ENCODE measurements at places on chromosomes 1 and 21.

DNA sequence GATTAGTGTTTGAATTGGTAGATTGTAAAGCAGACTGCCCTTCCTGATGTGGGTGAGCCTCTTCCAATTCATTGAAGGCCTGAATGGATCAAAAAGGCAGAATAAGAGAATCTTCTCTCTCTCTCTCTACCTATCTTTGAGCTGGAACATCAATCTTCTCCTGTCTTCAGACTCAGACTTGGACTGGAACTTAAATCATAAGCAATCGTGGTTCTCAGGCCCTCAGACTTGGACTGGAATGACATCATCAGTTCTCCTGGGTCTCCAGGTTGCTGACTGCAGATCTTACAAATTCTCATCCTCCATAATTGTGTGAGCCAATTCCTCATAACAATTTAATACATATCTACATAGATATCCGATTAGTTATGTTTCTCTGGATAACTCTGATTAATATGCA is 66.8 kb downstream of the IER5 start:
- DNase-seq, result no peak

- no peak for DNase-seq
Observed at GRCh38 chr1:94349853-94350252, 68.3 kb upstream of the ABCD3 start.

GRCh38 chr1:117606649-117607430 is 992 bp downstream of the TENT5C start:
- DNase-seq, result peak; percentile 49

- DNase-seq, result no peak
Observed at GRCh38 chr1:85427849-85428248, 37.1 kb downstream of the DDAH1 start.

GRCh38 chr1:2151252-2151651 is 43.3 kb downstream of the FAAP20 start:
- no peak for DNase-seq

GRCh38 chr1:8777867-8778266 is 39.6 kb downstream of the RERE start:
- no peak for DNase-seq

DNA sequence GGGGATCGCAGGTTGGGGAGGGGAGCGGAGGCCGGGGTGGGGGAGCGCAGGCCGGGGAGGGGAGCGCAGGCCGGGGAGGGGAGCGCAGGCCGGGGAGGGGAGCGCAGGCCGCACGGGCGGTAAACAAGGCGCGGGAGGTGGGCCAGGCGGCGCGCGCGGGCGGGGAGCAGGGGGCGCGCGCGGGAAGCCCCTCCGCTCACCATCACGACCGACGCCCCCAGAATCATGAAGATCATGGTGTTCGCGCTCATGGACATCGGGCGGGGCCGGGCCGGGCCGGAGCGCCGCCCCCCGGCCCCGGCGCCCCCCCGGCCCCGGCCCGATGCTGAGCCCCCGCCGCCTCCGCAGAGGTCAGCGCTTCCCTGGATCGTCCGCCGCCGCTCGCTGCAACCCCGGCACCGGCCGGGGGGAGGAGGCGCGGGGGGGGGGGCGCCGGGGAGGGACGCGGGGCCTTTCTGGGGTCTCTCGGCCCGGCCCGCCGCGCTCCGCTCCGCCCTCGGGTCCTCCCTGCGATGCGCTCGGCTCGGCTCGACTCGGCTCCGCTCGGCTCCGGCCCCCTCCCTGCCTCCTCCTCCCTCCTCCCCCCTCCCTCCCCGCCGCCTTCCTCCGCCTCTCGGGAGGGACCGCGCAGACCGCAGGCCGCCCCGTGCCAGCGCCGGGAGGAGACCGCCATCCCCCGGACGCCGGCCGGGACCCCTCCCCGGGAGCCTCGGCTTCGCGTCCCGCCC is at the start of gene TMEM240:
TMEM240 (minus strand) TSS at position 535 of the 728 bp plus-strand sequence; CDS start at position 257, 278 bp downstream.
- DNase-seq, result peak; percentile 60

- DNase-seq, result peak; percentile 10
Observed at GRCh38 chr1:173255214-173255813, 48.2 kb upstream of the TNFSF4 start.

GRCh38 chr1:22250724-22251123 is 107.8 kb upstream of the WNT4 start:
- DNase-seq, result no peak

GRCh38 chr1:197320991-197321531 is 53.0 kb downstream of the CRB1 start:
- DNase-seq, result no peak

- DNase-seq, result no peak
Observed at GRCh38 chr1:41719128-41719527, 199.6 kb downstream of the HIVEP3 start.

GRCh38 chr1:116934586-116935207 is 25.0 kb downstream of the PTGFRN start:
- DNase-seq, result no peak

GRCh38 chr1:154770897-154771594 is 99.0 kb downstream of the KCNN3 start:
- no peak for DNase-seq

DNA sequence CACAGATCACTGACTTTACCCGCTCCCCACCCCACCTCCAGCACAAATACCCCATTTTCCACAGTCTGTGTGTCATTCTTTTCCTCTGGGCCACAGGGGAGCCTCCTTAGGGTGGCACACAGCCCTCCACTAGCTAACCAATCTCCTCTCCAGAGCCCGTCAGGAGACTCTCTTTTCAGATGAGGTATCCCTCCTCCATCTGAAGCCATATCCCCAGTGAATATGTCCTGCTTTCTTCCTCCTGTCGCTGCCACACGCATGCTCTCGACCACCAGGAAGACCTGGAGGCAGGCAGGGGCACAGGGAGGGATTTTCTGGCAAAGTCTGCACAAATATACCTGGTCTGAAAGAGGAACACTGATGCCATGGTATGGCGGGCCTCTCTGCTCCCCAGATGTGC is 635 bp downstream of the ZNF648 start:
- no peak for DNase-seq

DNA sequence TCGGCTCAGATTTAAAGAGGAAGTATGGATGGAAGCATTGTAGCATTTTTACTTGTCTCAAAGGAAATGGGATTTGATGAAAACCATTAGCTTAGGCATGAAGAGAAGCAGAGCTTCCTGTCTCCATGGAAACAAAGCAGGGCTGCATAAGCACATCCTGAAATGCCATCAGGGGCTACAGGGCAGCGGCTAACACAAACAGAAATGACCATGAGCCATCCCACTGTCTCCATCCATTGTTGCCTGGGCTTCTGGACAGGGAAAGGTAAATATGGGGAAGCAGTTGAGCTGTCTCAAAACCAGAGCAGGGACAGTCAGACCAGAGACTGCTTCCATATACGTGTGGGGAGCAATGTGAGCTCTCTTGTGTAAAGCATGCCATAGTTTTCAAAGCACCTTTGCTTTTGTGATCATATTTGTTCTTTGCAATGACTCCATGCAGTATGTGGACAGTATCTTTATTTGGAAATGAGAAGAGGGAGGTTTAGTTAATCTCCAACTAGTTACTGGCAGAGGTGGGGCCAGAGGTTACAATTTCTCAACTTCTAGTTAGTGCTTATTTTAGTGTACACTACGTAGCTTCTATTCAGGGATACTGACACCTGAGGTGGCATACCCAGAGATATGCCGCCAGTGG is 176.1 kb downstream of the CACNA1E start:
- peak; percentile 44 for DNase-seq

DNA sequence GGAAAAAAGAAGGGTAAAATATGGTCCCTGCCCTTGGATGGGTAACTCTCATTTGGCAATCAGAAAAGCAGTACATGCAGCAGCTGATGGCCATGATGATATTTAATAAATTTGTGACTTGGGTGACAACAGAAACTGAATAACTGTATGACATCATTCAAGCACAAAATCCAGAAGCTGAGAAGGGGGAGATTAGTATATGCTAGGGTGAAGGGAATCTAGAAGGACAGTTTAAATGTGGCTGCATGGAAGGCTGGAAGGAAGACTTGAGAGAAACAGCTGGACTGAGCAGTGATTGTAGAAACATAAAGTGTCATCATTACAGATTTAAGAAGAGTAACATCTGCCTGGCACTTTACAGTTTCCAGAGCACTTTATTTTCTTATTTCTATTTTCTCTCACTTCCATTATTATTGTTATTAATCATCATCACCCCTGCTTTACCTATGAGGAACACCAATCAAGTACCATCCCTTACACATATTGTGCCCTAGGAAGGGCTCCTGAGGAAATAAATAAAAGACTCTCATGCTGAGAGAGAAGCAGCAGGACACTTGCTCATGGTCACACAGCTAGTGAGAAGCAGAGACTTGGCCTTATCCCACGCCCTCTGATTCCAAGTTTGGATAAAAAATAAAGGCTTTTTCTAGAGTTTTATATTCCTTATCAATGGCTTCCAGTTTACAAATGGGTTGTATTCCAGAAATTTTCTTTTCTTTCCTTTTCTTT is 207.2 kb downstream of the PBX1 start:
- no peak for DNase-seq

GRCh38 chr21:41770901-41771624 is 4.2 kb upstream of the RIPK4 start:
- DNase-seq, result peak; percentile 27

DNA sequence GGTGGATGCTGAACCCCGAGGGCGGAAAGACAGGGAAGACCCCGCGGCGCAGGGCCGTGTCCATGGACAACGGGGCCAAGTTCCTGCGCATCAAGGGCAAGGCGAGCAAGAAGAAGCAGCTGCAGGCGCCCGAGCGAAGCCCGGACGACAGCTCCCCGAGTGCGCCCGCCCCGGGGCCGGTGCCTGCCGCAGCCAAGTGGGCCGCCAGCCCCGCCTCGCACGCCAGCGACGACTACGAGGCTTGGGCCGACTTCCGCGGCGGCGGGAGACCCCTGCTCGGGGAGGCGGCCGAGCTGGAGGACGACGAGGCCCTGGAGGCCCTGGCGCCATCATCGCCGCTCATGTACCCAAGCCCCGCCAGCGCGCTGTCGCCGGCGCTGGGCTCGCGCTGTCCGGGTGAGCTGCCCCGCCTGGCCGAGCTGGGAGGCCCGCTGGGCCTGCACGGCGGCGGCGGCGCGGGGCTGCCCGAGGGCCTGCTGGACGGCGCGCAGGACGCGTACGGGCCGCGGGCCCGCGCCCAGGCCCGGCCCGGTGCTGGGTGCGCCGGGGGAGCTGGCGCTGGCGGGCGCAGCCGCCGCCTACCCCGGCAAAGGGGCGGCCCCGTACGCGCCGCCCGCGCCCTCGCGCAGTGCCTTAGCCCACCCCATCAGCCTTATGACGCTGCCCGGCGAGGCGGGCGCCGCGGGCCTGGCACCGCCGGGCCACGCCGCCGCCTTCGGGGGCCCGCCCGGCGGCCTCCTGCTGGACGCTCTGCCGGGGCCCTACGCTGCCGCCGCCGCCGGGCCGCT is 20.7 kb downstream of the FOXO6 start:
- DNase-seq, result peak; percentile 82

GRCh38 chr1:107362468-107363140 is 221.8 kb downstream of the NTNG1 start:
- DNase-seq, result no peak

DNA sequence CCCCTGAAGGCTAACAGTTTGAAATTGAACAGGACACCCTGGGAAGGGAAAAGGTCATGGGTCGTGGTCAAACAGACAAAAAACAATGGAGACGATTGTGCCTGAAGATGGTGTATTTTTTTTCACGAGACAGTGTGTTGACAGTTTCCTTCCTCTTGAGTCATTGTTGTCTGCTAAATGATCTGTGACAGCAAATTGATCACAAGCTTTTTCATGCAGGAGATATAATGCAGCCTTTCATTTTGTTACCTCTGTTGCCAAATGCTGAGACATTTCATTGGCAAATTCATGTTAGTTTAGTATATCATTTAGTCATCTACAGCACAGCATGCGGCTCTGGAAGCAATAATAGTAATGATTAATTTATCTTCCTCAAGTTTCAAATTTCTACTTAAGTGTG is 27.7 kb downstream of the UBE2U start:
- DNase-seq, result no peak

GRCh38 chr1:157696966-157697628 is 3.5 kb downstream of the FCRL3 start:
- no peak for DNase-seq

GRCh38 chr1:212819726-212820125 is 27.7 kb downstream of the SPATA45 start:
- DNase-seq, result no peak

- DNase-seq, result no peak
Observed at GRCh38 chr1:172139196-172139595, 281.3 kb upstream of the C1orf105 start.

DNA sequence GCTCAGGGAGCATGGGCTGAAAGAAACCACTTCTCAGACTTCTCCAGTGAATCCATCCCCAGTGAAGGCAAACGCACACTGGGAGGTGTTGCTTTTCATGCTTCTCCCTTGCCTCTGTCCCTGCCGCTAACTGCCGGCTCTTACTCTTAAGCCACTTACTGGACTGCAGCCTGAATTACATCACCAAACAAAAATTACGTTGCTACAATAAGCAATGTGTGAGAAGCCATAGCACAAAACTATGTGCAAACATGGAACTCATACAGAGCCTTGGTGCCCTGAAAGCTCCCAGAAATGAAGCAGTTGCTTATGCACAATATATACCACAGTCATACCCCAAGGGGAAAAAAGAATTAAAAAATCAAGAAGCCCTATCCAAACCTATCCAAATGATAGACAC is 375.2 kb downstream of the KCNH1 start:
- DNase-seq, result no peak

DNA sequence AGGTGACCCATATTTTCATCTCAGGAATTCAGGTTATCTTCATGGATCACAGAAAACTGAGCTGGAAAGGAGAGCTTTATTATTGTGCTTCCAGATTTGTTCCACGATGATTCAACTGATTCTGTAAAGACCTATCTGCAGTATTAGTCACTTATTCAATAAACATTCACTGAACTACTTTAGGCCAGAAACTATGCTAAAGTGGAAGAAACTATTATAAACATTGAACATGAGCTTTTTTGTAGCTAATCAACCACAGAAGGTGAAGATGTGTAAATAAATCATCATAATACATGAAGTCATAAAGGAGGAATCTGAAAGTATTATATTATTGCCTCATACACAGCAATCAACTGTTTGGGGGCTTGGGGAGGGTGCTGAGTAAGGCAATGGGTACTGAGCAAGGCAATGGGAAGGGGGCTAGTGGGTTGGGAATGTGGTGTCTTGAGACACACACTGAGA is 30.6 kb upstream of the EXO1 start:
- no peak for DNase-seq

- DNase-seq, result no peak
Observed at GRCh38 chr1:186403632-186404031, 28.0 kb downstream of the ODR4 start.

GRCh38 chr21:42160111-42160721 is 58.7 kb upstream of the ABCG1 start:
- no peak for DNase-seq

- DNase-seq, result no peak
Observed at GRCh38 chr1:39255222-39255621, 50.7 kb downstream of the MACF1 start.

DNA sequence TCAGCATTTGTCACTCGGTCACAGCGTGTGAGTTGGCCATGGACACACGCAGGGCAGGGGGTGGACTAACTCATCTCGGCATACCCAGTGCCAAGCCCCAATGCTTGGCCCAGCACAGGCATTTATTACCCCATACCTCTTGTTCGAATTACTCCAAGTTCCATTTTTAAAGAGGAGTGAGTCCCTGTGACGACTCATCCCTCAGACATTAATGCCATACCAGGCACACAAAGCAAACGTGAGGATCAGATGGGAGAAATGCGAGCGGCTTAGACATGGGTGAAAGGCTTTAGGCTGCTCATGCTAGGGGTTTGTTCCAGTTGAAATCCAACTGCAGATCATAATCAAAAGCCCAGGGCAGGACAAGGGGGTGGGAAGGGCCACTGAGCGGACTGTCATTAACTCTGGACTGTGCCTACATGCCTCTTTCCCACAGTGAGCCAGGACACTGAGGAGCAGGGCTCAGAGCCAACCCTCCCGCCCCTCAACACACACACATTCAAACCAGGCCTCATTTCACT is 118.5 kb upstream of the NGF start:
- no peak for DNase-seq
